NCI-H2081 (cell line): ENCODE measurements at places on chromosomes 7 and 10.

DNA sequence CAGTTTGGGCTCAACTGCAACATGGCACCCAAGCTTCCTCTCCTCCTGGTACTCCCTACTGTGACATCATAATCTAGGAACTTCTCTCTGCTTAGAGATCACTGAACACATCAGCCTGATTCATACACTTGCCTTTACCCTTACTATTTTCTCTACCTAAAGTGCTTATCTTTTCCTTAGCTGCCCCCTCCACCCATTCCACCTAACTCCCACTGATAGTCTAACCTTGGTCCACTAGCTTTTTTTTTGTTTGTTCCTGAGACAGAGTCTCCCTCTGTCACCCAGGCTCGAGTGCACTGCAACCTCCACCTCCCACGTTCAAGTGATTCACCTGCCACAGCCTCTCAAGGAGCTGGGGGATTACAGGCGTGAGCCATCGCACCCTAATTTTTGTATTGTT, 15.9 kb downstream of the CUL2 start:
- no peak for DNase-seq

GRCh38 chr10:48517911-48518811, 86.7 kb downstream of the ARHGAP22 start:
- DNase-seq: no peak

DNA sequence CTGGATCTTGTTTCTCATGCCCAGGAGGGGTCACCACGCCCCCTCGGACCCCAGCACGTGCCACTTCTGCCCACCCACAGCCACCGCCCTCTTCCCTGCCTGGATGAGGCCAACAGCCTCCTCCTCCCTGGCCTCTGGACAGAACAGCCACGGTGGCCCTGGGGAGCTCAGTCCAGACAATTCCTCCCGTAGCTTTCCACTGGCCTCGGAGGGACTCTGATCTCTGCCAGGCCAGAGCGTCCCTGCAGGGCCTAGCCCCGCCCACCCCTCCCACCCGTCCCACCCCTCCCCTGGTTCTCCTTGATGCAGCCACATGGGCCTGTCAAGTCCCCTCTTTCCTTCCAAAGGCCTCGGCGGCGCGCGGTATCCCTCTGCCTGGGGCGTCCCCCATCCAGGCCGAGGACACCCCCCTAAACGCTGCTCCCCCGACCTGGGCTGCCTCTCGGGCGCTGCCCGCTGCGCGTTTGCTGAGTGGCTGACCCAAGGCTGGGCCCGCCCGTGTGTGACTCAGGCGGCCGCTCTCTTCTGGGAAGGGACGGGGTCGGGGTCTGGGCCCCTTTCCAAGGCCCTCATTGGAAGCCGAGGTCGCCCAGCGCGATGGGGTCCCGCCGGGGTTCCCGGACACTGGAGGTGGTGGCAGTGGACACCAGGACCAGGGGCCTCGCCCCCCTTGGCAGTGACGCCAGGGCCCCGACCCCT, 557 bp downstream of the TMEM120A start:
- no peak for DNase-seq

- DNase-seq: peak; percentile 46
Observed at GRCh38 chr10:90751107-90751997, 106.5 kb downstream of the HTR7 start.
